ENCODE measurements at places on chromosomes 2 and 18.

DNA sequence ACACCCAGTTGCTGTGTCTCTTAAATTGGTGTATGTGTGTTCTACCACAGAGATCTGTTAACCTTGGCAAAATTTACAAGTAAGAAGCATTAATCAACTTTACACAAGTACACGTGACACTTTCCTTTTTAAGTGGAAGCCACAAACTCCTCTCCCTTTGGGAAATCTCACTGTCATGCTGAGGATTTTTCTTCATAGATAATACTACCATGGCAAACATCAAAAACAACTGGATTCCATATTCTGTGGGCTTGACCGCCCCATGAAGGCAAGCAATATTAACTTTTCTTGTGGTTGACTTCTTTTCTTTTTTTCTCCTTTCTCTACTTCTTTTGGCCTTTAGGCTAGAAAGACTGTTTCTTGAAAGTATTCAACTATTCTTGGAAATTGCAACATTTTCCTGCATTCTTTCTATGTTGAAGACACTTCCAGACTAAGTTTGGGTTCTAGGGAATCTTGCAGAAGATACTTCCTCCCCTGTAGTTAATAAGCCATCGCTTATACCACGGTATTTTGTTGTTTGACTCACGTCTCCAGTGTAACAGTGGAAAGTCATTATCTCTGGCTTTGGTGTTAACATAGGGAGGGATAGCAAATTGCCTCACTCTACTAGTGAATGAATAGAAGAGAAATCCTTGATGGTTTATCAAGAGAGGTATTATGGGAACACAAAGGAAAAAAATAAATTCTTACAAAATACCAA lies 79.5 kb downstream of the SLC8A1 start:
- no peak for DNase-seq

GRCh38 chr2:201135386-201135785 lies 19.4 kb downstream of the CFLAR start:
- no peak for DNase-seq

DNA sequence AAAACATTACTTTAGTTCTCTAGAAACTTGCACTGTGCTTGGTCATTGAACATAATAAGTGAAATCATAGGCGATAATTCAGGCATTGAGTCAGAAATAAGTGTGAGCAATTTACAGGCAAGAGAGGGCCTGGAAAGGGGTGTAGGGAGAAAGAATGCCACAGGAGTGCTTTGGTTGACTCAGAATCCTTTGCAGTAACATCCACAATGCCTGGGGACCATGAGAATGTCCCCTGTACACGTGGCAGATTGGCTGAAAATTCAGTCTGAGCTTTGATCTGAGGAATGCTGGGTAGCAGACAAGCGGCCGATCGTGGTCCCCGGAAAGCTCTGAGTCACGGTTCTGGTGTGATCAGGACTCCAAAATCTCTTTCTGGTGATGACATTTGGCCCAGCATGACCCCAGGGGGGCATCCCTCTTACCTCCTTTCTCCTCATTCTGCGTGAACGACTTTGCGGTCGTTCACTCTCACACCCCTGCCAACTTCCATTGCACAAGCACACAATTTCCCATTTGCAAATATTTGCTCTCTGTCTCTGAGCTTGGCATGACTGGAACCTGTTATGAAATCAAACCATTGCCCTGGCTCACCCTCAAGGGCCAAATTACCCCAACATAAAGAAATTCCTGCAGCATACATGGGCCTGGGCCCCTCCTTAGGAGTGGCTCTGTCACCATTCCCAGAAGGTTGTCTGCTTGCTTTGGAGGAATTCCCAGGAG lies 305.0 kb upstream of the EPAS1 start:
- DNase-seq = no peak

- no peak for DNase-seq
Observed at GRCh38 chr2:110674620-110675555, 3.0 kb downstream of the BUB1 start.

- DNase-seq = no peak
Observed at GRCh38 chr18:22132763-22133162, 36.6 kb upstream of the GATA6 start.

- no peak for DNase-seq
Observed at GRCh38 chr2:14569294-14569693, 63.2 kb upstream of the LRATD1 start.

DNA sequence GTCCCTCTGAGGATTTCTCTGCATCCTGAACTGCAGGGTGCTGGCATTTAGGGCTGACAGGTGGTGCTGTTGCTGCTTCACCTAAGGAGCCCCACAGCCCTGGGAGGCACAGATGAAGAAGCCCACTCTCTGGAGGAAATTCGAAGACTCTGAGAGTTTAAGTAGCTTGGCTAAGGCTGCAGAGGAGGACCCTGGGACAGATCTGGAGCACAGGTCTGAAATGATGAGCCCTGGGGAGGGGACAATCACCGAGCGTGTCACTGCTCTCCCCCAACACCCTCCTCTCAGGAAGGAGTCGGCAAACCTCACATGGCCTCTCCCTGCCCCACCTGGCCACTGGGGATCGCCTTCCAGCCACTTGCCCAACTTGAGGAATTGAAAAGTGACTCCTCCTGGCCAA lies 18.6 kb downstream of the CYP27C1 start:
- DNase-seq = no peak

DNA sequence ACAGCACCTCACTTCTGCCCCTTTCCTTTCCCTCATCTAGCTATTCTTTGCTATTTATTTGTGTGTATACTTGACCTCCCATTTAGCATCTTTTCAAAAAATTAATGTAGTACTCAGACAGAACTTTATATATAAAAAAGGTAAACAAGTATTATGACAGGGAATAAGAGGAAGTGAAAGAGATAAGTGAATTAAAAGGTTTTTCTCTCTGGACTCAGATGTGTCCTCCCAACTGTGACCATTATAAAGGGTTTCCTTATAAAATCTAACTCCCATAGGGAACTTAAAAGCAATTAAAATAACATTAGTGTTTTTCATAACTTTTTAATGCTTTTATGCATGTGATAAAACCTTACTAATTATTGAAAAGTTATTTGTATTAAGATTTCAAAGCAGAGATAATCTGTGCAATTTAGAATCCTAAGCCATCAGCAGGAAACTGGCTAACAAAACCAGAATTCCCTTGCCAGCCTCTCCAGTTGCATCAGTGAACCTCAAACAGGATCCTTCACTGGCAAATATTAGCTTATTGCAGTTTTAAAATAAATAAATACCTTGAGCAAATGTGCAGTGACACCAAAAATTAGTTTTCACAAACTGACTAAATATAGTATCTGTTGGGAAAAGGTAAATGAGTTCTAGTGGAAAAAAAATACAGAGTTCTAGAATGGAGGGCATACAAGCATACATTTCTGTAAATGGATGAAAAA lies 930.7 kb downstream of the BCL11A start:
- no peak for DNase-seq

GRCh38 chr2:74334931-74335333 lies 8.3 kb downstream of the SLC4A5 start:
- DNase-seq = peak; percentile 76

DNA sequence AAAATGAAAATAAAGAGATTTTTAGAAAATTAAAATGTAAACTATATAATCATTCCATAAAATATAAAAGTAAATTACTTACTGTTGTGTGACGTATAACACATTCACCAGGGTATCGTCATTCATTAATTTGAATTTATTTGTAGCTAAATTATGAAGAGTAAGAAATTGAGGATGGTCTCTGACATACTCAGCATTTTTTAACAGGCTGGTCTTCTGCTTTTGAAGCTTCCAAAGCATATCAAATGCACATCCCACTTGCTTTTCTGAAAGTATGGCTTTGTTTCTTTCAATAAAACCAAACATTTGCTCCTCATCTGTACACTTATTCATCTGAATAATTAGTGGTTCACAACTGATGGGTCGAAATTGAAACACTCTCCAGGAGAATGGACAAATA lies 2.1 kb downstream of the FASTKD1 start:
- DNase-seq = no peak

DNA sequence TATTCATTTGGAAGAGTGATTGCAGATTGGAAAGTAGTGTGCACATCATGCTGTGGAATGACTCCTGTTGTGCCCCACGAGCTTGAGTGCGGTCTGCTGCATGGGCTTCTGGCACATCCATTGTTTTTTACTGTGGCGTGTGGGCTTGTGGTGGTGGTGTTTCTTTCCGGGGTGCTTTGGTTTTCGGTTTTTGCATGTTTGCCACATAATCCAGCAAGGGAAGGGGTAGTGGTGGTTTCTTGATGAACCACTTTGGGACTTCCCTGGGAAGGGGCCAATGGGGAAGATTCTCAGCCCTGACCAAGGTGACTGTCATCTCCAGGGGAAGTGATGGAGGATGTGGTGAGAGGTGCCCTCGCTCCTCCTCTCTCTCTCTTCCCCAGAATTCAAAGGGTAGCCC lies 57.0 kb downstream of the COA5 start:
- DNase-seq = peak; percentile 41

DNA sequence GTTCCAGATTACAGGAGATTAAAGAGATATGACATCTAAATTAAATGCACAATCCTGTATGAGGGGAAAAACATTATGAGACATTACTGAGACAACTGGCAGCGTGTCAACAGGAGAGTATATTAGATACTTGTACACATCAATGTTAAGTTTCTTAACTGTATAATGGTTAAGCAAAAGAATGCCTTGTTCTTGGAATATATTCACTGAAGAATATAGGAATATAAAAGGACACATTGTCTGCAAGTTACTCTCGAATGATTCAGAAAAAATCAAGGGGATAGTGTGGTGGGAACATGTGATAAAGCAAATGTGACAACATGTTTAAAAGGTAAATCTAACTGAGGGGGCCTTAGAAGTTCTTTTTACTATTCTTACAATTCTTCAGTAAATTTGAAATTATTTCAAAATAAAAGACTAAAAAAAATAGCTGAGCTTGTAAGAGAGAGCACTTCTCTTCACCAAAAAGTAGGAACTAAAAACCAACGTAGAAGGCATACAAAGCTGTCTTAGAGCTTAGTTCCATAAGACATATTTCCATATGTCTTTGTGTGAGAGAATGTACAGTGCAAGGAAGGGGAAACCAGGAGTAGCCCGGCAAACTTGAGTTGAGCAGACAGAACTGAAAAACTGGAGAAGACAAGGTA lies 7.5 kb downstream of the WDPCP start:
- no peak for DNase-seq

DNA sequence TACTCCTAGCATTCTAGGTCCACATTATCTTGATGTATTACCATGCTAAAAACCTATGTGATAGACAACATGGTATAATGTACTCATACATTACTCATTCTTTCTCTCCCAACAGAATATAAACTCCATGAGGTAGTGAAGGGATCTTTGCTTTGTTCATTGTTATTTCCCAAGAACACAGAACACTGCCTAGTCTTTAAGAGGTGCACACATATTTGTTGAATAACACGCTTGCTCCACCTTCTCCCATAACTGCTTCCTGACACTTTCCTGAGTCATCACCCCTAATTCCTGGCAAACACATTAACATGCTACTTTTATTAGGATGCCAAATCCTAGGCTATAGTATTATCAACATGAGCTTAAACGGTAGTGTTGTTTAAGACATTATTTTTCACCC lies 41.3 kb downstream of the REV1 start:
- no peak for DNase-seq

GRCh38 chr18:79522451-79523205 lies 126.9 kb downstream of the NFATC1 start:
- peak; percentile 72 for DNase-seq

- DNase-seq = no peak
Observed at GRCh38 chr18:36650266-36650665, 178.5 kb downstream of the TPGS2 start.

DNA sequence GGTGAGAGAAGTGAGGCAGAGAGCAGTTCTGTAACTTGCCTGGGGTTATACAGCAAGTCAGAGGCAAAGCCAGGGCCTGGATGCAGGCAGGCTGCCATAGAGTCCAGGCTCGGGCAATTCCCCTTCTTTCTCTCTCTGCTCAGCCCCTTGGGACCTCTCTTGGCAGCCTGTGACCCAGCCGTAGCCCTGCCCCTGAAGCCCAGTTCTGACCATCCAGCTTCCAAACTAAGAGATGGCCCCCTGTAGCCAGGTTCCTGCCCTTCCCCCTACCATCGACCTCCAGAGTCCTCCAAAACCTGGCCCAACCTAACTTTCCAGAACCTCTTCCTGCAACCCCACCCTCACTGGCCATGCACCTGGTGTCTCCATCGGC lies 201.2 kb downstream of the CTIF start:
- DNase-seq = no peak

- no peak for DNase-seq
Observed at GRCh38 chr2:24672589-24672988, 120.6 kb downstream of the PTRHD1 start.

- DNase-seq = no peak
Observed at GRCh38 chr2:202079310-202079709, 6.3 kb downstream of the KIAA2012 start.

DNA sequence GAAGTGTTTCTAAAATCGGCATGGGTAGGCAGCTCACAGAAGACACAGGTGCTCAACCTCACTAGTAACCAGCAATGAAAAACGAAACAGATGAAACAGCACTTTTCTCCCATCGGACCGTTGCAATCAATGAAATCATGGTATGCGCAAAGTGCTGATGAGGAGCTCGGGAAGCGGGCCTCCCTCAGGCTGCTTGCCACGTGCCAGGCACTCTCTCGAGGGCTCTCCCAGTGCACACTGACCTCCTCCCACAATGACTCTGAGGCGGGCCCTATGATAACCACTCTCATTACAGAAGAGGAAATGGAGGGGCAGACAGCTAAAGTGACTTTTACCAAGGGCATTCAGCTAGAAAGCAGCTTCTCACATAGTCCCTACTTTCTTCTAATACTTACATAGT lies 3.8 kb upstream of the ANKRD23 start:
- DNase-seq = no peak

DNA sequence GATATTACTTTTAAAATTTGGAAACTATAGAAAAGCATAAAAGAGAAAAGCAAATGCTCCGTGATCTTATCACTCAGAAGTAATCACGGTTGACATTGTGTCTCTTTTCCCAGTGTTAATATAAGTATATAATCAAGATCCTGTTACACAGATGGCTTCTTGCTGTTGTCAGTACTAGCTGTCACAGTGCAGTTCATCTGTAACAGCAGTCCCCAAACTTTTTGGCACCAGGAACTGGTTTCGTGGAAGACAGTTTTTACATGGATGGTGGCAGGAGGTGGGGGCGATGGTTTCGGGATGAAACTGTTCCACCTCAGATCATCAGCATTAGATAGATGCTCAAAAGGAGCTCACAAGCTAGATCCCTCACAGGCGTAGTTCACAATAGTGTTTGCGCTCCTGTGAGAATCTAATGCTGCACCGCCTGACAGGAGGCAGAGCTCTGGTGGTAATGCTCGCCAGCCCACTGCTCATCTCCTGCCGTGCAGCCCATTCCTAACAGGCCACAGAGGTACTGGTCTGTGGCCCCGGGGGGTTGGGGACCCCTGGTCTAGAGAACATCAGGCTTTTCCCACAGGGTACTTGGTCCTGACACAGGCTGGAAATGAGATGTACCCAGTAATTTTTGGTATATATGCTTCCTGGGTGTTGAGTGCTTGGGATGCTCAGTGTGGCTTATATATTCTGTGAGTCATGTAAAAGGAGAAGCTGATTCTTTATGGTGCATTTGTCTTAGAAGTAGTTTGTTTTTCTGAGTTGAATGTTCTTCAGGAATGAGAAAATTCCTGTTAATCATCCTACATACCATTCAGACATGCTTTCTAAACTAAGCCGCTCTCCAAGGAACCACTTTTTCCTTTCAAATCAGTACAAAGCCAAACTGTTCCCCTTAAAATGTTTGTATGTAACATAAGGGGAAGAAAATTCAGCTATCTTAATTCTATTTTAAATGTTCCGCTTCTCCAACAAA lies 121.8 kb downstream of the NCK2 start:
- DNase-seq = no peak

Data from activated naive CD4-positive, alpha-beta T cell treated with anti-CD3 and anti-CD28 coated beads, Interleukin-2, amount 50 U/mL, for 72 hours (primary cell).